Stimulated activated CD4-positive, alpha-beta T cell treated with anti-CD3 and anti-CD28 coated beads, TNF-alpha, amount 100 ng/mL, for 48 hours (primary cell): ENCODE measurements at places on chromosomes 1 and 21.

GRCh38 chr1:48876330-48876785 lies 99.7 kb upstream of the BEND5 start:
- no peak for DNase-seq

- DNase-seq, result no peak
Observed at GRCh38 chr1:212621949-212622305, 13.4 kb downstream of the ATF3 start.

DNA sequence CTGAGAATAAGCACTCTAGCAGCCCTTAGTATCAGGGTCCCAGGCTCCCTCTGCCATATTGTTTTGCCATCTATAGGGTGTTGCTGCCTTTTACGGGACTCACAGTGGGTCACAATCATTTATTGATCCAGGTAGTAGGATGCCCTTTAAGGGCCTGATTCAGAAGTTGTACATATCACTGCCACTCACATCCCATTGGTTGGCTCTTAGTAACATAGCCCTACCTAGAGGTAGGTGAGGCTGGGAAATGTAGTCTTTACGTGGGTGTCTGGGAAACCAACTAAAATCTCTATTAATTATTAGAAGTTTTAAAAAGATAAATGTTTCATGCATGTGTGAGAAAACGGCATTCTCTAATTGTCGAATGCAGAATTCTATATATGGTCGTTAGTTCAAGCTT lies 78.8 kb upstream of the ATP5PO start:
- DNase-seq, result no peak

DNA sequence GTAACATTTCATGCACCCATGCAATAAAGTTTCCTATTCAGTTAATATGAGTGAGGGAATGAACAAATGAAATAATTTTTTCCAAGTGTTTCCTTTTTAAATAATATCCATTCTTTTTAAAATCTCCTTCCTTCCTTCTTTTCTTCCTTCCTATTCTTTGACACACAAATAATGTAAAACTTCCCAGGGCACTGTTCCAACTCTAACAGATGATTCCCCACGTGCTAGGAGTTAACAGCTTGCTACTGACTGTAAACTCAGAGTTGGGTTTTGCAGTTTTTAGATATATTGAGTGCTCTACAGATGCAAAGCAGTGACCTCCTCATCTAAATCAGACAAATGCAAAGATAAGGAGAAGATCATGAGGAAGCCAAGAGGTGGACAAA lies 54.0 kb upstream of the POU2F1 start:
- DNase-seq, result no peak

DNA sequence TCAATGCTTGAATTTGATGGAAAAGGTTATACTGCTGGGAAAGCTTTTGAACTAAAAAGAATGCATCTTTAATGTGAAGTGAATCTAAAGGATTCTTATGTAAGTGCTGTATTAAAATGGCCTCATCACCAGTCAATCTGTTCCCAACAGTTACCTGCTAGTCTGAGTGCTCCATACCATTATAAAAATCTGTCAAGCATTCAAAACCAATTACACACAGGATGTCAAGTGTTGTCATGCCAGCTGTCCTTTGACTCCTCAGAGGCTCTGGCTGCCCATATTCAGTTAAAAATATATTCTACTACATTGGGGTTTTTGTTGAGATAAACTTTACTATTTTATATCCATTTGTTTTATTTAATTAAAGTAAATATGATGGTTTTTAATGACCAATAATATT lies 1587.7 kb downstream of the AMY1C start:
- DNase-seq, result no peak

- DNase-seq, result no peak
Observed at GRCh38 chr1:180781718-180782117, 131.0 kb upstream of the KIAA1614 start.
